ENCODE measurements at places on chromosomes 16 and 17.

- DNase-seq, result no peak
Observed at GRCh38 chr16:85349365-85350145, 237.3 kb upstream of the CIBAR2 start.

GRCh38 chr16:72794319-72794718 lies 253.6 kb downstream of the ZFHX3 start:
- no peak for DNase-seq

GRCh38 chr17:35254107-35254773 lies 11.4 kb downstream of the SLFN5 start:
- DNase-seq, result no peak

DNA sequence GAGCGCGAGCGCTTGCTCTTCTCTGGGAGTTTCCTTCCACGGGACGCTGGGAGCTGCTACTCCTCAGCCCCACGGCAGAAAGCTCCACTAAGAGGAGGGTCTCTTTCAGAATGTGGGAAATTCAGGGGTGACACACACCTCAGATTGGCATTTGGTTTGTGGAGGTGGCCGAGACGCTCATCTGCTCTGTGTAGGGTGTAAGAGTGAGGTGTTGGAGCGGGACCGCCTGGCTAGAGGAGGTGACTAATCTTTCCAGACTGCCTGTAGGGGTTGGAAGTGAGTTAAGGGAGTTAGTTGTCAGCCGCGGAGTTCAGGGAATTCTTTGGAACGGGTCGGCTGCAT lies 735 bp downstream of the PSMD11 start:
- DNase-seq, result peak; percentile 56

DNA sequence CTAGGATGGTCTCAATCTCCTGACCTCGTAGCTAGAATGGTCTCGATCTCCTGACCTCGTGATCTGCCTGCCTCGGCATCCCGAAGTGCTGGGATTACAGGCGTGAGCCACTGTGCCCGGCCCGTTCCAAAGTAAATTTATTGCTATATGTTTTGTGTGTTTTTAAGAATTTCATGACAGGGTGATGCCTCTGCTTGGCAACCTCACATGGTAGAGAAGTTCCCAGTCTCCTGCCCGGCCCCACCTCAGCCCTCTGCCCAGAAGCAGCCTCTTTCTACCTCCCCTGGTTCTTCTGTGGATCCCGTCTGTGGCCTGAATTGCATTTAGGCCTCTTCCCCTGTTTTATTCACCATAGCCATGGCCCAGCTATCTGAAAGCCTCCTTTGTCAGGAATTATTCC lies 55.0 kb downstream of the B9D1 start:
- DNase-seq, result no peak

GRCh38 chr17:1830288-1830687 lies 483 bp downstream of the RPA1 start:
- peak; percentile 32 for DNase-seq

GRCh38 chr17:47996201-47996600 lies 25.3 kb downstream of the CDK5RAP3 start:
- DNase-seq, result no peak

- DNase-seq, result no peak
Observed at GRCh38 chr16:88754912-88755744, 29.9 kb downstream of the PIEZO1 start.

- DNase-seq, result no peak
Observed at GRCh38 chr16:73408716-73409115, 360.8 kb upstream of the ZFHX3 start.

DNA sequence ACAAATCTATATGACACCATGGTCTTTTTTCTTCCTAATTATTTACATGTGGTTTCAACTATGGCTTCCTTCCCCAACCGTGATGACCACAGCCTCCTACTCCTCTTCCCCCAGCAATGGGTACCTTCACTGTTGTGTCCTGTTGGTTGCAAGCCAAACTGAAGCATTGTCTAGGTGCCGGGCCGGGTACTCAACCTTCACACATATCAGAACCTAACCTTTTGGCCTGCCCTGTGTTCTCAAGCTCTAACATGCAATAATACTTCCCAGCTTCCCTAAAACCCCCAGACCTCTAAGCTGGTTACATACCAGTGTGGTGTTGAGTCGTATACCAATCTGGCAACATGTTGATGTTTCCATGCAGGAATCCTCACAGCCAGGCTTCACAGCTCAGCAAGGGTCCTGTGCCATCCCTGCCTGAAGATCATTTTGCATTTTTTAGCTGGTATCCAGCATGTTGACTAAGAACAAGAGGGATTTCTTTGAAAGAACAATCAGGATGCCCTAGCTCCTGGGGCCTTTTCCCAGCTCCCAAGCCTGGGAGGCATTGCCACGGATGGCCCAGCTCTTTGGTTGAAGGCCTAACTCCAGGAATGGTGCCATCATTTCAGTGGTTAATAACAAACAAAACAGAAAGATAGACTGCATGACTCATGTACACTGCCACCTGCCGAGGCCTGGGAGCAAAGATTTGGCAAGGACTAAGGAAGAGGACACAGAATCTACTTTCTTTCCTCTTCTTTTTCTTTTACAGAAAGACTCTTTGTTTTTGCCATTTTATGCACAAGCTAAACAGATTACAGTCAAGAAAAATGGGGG lies 373.7 kb upstream of the SALL1 start:
- DNase-seq, result no peak

- no peak for DNase-seq
Observed at GRCh38 chr17:61362852-61363600, 36.6 kb upstream of the TBX2 start.

GRCh38 chr17:34542700-34543336 lies 36.6 kb upstream of the TMEM132E start:
- peak; percentile 61 for DNase-seq

DNA sequence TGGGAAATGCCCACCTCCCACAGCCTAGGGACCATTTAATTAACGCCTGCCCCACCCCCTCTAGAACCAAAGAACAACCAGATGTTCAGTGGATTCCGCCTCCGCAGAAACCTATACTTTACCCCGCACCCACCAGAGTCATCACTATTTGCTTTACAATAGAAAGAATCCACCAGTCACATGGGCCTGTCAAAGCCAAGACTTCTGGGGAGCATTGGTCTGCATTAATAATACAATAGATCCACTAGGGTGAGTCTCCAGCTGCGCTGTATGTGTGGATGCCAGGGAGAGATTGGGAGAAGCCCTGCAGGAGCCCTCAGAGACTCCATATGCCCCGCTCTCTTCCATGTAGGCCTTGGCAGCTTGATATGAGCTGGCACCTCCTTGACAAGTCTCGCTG lies 31.3 kb downstream of the CLEC19A start:
- no peak for DNase-seq

GRCh38 chr17:27532269-27533263 lies 76.3 kb downstream of the KSR1 start:
- no peak for DNase-seq

GRCh38 chr16:2765462-2766404 lies 11.3 kb downstream of the ELOB start:
- DNase-seq, result no peak

- DNase-seq, result no peak
Observed at GRCh38 chr17:81890447-81891302, 711 bp downstream of the ALYREF start.

DNA sequence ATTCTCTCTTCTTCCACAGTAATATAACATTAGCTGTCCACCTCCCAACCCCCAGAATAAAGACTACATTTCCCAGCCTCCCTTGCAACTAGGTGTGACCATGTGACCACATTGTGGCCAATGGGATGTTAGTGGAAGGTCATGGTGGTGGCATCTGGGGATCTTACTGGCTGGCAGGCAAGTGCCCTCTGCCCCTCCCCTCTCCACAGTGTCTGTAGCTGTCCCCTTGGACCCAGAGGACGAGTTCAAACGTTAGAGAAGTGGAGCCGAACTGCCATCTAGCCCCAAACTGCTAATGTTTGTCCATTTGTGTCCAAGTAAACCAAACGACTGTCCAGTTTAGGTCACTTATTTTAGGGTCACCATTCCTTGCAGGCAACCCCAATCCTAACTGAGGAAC lies 26.6 kb upstream of the KCNG4 start:
- DNase-seq, result peak; percentile 10

- no peak for DNase-seq
Observed at GRCh38 chr17:10118788-10119130, 79.6 kb downstream of the GAS7 start.

- DNase-seq, result peak; percentile 62
Observed at GRCh38 chr16:29820271-29820701, at the start of gene MVP. Gene MVP (plus strand): TSS chr16:29820462. CDS start chr16:29830550, 10,088 bp downstream.

DNA sequence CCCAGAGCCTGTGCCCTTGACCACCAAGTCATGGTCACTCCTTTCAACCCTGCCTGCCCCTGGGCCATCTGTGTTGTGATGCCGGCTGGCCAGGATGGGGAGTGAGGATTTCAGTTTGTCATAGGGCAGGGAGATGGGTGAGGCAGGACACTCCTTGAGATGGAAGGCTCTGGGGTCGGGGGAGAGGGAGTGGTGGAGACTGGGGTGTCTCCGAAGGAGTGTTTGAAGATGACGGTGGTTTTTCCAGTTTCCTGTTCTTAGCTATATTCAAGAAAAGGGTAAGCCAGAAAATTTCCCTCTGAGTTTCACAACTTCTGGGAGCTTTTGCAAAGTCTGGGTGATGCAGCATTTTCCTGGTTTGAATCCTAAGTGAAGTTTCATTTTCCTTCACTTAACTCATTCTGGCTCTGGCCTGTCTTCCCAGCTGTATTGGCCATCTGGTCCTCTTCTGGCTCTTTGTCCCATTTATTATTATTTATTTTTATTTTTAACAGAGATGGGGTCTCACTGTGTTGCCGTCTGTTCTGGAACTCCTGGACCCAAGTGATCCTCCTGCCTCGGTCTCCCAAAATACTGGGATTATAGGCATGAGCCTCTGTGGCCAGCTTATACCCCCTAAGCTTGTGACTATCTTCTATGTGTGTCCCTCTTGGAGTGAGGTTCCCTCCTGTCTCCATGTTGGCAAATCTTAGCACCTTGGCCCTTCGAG lies 27.7 kb downstream of the ABCC1 start:
- DNase-seq, result no peak

- peak; percentile 25 for DNase-seq
Observed at GRCh38 chr16:69089091-69089910, 16.2 kb upstream of the HAS3 start.

- DNase-seq, result no peak
Observed at GRCh38 chr17:50839591-50840310, 4.4 kb downstream of the WFIKKN2 start.

DNA sequence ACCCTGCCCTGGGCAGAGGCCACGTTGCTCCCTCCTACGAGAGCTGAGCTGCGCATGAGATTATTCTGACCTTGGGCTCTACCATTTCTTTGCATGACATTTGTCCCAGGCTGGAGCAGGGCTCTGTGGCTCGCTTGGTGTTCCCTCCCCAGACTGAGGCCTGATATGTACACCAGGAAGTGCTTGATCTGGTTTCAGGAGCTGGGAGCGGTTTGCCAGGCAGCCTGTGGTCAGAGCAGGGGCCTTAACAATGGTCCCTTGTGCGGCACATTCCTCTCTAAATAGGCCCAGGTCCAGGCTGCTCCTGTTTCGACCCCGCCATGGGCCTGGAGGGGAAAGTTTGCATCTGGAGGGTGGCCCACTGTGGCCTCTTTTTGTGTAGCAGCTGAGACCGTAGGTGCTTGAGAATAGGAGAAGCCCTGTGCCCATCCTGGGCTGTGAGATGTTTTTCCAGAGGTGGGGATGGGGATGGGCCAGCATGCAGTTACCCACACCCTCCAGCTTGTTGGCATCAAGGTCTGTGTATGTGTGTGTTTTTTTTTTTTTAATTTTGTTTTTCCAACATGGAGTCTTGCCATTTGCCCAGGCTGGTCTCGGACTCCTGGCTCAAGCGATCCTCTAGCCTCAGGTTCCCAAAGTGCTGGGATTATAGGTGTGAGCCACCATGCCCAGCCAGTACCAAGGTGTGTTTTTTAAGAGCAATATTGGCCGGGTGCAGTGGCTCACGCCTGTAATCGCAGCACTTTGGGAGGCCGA lies 253.9 kb downstream of the SEC14L1 start:
- no peak for DNase-seq

DNA sequence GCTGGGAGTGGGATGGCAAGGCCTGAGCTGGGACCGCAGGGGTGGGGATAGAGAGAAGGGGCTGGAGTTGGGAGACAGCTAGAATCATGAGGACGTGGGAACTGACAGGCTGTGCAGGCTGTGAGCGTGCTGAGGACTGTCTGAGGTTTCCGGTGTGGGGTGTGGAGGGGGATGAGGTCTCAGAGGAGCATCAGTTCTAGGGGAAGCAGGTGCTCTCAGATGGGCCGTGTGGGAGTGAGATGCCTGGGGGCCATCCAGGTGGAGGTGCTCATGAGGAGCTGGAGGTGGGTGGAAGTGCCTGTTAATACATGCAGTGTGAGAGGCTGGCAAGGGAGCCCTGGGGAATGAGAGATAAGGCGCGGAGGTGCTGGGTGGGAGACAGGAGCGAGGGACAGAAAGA lies 27.2 kb downstream of the HASPIN start:
- peak; percentile 35 for DNase-seq

DNA sequence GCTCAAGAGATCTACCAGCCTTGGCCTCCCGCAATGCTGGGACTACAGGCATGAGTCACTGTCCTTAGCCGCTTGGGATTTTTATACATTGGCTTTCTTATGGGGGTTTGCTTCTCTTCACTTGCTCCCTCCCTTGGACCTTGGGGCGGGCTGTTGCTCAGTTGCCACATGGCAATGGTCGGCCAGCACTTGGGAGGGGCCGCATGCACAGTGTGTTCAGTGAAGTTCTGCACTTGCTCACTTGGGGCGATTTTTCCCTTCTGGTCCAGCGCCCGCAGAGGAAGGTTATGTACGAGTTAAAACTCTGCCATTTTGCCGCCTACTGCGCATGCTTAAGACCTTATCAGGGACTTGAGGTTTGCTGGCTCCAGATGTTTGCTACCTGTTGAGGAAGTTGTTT lies 1367.6 kb upstream of the CDH8 start:
- no peak for DNase-seq

DNA sequence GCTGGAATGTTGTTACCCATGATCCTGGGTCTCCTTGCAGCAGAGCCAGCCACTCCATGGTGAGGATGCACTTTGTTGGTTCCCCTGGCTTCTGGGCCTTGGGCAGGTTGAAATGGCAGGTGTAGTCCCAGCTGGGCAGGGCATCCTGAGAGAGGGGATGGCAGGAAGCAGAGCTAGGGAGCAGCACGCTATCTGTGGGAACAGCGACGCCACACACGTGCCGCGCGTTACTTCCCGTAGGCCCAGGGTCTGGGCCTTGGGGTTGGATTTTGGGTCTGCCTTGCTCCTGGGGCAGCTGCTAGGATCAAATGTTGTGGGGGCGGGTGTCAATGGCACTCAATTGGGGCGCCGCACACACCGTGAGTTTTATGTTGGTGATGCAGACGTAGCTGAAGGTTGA lies 368.0 kb downstream of the CPPED1 start:
- DNase-seq, result no peak

GRCh38 chr17:8273884-8274444 lies 14.5 kb upstream of the RANGRF start:
- no peak for DNase-seq

DNA sequence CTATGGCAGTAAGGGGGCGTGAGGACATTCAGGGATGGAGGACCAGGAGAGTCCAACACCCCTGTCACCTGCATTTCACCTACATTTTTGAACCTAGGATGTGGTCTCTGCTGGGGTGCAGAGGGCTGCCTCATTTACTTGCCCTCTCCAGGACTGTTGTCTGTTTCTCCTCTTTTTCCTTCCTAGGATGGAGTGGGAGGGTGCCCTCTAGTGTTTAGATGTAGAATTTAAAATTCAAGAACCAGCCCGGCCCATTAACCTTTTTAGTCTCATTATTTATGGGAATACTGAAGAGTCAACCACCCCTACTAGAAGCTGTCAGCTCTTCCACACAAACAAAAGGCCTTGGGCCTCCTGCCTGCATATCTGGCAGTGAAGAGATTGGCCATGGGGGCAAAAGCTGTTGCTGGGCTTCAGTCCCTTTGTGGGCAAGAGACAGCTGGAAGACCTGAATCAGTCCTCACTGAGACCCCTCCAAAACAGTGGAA lies 2.5 kb upstream of the STARD3 start:
- DNase-seq, result peak; percentile 25

- DNase-seq, result no peak
Observed at GRCh38 chr16:87961623-87962022, 10.4 kb downstream of the BANP start.

All from stimulated activated CD4-positive, alpha-beta T cell treated with anti-CD3 and anti-CD28 coated beads, Interleukin-4, amount 100 ng/mL, for 24 hours (primary cell).